ENCODE measurements at places on chromosomes 2 and 18.

GRCh38 chr18:7206217-7206616 is 24.7 kb upstream of the LRRC30 start:
- DNase-seq = no peak

- DNase-seq = no peak
Measured at GRCh38 chr2:40386177-40386576, 65.7 kb downstream of the SLC8A1 start.

DNA sequence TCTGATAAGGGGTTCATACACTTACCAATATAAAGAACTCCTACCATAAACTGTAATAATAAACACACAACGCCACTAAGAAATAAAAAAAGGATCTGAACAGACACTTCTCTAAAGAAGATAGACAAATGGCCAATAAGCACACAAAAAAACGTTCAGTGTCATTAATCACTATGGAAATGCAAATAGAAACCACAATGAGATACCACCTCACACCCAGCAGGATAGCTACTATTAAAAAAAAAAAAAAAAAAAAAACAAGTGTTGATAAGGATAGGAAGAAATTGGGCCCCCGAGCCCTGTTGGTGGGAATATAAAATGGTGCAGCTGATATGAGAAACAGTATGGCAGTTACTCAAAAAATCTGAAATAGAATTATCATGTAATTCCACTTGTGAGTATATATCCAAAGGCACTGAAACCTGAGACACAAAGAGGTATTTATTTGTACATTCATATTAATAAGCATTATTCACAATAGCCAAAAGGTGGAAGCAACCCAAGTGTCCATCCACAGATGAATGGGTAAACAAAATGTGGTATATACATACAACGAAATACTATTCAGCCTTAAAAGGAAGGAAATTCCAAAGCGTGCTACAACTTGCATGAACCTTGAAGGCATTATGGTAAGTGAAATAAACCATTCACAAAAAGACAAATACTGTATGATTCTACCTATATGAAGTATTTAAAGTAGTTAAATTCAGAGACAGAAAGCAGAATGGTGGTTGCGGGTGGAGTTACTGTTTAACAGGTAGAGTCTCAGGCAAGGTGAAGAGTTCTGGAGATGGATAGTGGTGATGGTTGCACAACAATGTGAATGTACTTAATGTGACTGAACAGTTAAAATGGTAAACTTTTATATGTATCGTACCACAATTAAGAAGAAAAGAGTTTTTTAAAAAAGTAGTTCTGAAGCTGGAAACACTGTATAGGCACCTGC is 17.9 kb downstream of the REV1 start:
- DNase-seq = no peak

DNA sequence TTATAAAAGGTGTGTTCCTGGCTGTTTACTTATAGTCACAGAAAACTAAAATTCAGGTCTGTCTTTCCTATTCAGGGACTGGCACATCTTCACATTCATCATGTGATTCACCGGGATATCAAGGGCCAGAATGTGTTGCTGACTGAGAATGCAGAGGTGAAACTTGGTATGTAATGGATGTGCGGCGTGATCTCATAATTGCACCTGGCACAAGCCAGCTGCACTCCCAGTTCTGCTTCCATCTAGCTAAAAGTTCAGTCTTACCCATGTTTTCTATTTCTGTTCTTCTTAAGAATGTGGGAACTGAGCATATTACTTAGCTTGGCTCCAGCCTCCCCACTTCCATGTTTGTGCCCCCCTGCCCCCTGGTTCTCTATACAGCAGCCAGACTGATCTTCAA is 131.9 kb downstream of the MAP4K4 start:
- no peak for DNase-seq

- no peak for DNase-seq
Measured at GRCh38 chr2:177044671-177045070, 167.9 kb upstream of the HNRNPA3 start.

- no peak for DNase-seq
Measured at GRCh38 chr2:133682906-133683305, 114.6 kb upstream of the NCKAP5 start.

GRCh38 chr2:113089916-113090315 is 22.1 kb downstream of the IL1F10 start:
- no peak for DNase-seq

DNA sequence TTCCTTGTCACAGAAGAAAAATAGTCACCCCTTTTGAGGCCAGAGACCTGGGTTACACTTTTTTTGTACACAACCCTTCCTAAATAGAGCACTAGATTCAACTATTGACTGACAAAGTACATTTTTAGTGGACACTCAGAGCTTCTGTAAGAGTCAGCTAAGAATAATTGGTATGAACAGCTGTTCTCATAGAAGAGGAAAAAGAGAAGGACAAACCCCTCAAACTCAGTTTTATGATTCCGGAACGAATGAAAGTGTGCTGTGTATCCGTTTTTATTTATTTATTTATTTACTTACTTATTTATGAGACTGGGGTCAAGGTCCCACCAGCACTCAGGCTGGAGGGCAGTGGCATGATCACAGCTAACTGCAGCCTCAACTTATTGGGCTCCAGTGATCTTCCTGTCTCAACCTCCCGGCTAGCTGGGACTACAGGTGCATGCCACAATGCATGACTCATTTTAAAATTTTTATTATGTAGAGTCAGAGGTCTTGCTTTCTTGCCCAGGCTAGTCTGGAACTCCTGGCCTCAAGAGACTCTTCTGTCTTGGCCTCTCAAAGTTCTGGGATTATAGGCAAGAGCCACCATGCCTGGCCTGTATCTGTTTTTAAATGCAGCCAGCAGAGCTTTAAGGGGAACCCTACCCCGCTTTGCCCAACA is 36.0 kb upstream of the FZD5 start:
- DNase-seq = no peak

- no peak for DNase-seq
Measured at GRCh38 chr2:204278454-204278853, 266.8 kb upstream of the PARD3B start.
